ENCODE measurements at places on chromosomes 5 and 9.
A peak's percentile ranks its signal among the peaks of the same experiment; 100 is the strongest.

- no peak for DNase-seq
Observed at GRCh38 chr5:19917588-19918122, 70.3 kb downstream of the CDH18 start.

DNA sequence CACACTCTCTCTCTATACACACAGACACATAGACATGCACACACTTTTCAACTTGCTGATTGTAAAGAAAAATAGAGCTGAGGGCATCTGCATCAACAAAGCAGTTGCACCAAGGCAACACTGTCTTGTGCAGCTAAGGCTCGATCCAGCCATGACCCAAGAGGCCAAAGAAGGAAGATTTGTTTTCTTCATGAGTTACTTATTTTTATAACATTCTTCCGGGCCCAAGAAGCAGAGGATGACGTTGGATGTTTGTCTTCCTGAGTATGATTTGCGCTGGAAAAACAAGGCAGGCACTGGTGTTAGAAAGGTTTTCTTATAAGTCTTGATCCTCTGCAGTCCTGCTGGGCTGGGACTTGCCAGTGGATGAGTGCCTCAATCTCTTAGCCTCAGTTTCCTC lies 344.1 kb downstream of the ADAMTS6 start:
- DNase-seq, result no peak

GRCh38 chr9:93119953-93120845 lies 13.9 kb downstream of the NINJ1 start:
- DNase-seq, result no peak

DNA sequence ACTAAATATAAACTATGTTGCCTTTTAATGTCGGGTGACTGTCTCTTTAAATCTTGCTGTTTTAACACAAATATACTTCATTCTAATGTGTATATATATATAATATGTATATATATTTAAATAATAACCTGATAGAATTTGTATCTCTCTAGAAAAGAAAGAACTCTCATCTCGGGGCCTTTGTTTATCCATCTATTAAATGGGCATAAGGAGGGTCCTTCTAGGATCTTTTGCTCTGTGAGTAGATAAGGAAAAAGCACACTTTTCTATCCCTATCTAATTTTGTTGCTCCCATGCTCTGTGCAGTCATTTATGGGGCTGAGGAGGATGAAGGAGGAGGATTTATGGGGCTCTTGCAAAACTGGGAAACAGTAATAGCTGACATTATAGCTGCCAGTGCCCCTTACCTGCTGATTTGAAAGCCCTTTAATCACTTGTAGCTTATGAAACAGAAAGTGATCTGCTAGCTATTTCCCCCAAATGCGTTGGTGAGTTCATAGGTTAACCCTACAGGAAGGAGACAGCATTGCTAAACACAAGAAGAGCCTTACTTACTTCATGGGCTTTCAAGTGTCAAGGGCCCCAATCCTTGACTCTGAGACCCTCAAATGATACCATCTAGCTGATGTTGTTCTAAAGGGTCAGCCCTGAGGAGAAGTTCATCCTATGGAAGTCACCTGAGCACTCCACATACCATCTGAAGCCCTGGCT lies 5.8 kb upstream of the PPARGC1B start:
- DNase-seq, result no peak

DNA sequence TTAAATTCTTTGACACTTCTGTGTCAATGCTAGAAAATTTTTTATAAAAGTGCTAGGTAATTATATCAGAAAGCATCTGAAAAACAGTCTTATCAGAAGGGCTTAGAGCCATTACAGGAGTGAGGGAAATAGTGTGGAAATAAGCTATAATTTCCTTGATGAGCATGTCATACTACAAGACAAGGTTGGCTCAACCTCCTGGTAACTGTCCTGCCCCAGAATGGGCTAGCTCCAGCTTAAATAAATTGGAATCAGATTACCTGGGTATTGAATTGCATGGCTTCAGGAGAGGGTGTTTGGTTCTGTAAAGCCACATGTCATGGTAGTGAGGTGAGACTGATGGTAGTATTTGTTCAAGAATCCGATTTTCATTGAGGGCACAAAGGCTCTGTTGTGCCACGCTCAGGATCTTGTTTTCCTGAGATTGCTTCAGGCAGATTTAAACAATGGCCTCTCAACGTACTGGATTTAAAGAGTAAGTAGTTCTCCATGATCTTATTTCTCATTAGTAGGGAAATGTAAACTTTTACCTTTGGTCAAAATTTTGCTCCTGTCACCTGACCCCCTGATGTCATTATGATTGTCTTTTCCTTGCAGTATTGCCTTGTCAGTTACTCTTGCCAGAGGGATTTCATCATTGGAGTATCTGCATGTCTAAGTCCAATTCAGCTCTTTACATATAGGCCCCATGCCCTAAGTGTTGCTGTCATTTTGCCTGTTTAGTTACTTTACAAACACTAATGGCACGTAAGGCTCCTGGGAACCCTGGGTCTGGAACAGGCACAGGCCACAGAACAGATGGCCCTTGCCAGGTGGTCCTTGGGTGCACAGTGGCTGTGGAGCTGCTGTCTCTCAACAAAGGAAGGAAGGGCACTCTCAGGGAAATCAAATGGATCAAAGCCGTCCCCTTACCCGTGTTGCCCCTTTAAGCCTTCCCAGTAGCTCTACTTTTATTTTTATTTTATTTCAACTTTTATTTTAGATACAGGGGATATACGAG lies 21.3 kb downstream of the TRIO start:
- DNase-seq, result no peak

GRCh38 chr5:168066536-168067208 lies 224.8 kb upstream of the WWC1 start:
- no peak for DNase-seq

DNA sequence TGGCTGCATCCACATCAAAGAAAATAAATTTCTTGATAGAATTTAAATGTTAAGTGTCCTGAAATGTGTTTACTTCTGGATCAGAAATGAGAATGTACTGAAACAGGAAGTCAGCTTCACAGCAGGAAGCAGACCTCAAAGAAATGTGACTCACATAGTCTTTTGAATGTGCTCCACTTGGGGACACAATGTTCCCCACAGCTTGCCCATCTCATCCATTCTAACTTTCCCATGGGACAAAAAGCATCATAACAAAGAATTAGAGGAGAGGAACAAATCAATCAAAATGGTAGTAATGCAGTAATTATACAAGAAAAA lies 85.7 kb downstream of the GRAMD2B start:
- no peak for DNase-seq

GRCh38 chr5:28328681-28329080 lies 1290.3 kb upstream of the CDH9 start:
- DNase-seq, result no peak

DNA sequence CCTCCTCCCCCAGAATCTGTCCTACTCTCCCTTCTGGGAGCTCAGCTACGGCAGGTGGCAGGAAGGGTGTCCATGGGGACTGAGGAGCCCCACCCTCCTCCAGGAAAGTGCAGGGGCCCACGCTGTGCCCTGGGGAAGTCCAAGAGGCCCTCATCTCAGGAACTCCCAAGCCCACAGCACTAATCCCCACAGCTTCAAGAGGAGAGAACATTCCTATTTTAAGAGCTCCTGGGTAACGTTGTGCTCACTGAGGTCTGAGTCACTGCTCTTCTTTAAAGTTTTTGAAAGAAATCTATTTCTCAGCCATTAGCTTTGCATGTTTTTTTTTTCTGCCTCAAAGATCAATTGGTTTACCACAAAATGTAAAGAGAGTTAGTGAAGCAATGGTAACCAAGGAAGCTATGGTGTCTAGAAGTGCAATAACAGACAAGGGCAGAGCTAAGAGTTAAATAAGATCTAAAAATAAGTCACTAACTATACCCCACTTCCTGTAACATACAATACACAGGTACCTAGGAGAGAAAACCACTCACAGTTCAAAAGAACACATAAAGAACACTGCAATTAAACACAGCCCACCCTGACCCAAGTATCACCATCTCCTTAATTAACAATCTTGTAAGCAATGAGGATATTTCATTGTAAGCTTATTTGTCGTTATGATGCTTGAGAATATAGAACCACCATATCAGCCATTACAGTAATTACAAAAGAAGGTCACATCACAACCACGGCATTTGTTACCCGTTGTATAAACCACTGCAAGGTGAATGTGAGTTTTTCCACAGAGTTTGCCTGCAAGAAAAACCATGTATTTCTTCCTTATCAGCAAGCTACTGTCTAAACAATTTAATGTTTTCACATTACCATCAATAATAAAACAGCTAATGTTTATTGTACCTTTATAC lies 382.3 kb upstream of the SLC30A5 start:
- no peak for DNase-seq

DNA sequence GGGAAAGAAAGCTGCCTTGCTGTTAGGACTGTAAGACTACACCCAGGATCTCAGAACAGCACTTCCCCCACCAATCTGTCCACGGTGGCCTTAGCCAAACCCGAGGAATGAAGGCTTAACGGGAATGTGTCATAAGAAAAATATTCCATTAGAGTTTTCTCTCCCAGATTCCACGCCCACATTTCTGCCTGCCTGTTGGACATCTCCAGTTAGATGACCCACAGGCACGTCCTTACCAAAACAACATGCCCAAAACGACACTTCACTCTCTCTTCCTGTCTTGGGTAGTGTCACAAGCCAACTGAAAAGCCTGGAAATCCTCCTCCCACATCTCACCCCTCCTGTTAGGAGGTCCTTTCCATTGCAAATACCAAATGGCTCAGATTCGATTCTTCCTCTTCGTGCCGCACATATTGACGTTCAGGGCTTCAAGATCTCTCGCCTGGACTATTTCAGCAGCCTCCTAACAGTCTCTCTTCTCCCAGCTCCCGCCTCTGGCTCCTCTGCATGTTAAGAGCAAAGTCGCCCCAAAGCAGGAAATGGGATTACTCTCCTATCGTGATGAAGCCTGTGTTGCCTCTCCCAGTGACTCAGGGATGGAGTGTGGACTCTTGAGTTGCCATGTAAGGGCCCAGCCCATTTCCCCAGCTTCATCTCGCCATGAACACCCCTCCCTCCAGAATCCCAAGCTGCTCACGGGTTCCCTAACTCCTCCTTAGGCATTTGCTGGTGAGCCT lies 159.3 kb downstream of the NR3C1 start:
- no peak for DNase-seq

DNA sequence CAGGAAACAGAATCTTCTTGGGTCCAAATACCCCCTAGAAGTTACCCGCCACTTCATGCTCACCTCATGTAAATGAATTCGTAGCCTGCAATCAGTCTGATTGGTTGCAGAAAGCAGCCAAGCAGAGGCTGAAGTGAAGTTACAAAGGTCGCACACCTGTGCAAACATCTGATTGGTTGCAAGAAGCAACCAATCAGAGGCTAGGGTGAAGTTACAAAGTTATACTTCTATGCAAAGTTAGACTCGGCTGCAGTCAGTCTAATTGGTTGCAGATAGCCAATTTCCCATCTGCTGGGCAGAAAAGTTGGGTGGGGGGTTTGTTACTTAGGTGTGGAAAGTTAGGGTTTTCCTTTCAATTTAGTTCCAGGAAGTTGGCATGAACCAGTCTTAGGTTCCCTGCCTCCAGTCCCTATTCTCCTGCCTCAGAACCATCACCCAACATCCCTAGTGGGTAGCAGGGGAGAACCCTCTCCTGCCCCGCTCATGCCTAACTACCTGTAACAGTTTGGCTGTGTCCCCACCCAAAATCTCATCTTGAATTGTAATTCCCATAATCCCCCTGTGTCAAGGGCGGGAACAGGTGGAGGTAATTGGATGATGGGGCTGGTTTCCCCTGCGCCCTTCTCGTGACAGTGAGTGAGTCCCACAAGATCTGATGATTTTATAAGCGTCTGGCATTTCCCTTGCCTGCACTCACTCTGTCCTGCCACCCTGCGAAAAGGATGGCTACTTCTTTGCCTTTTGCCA lies 1.2 kb upstream of the RUSC2 start:
- DNase-seq, result no peak

GRCh38 chr9:115022760-115023434 lies 92.5 kb upstream of the TNFSF8 start:
- no peak for DNase-seq

- no peak for DNase-seq
Observed at GRCh38 chr5:148443241-148443640, 59.5 kb downstream of the FBXO38 start.

GRCh38 chr5:55037046-55037771 lies 13.2 kb downstream of the GZMK start:
- DNase-seq, result no peak

DNA sequence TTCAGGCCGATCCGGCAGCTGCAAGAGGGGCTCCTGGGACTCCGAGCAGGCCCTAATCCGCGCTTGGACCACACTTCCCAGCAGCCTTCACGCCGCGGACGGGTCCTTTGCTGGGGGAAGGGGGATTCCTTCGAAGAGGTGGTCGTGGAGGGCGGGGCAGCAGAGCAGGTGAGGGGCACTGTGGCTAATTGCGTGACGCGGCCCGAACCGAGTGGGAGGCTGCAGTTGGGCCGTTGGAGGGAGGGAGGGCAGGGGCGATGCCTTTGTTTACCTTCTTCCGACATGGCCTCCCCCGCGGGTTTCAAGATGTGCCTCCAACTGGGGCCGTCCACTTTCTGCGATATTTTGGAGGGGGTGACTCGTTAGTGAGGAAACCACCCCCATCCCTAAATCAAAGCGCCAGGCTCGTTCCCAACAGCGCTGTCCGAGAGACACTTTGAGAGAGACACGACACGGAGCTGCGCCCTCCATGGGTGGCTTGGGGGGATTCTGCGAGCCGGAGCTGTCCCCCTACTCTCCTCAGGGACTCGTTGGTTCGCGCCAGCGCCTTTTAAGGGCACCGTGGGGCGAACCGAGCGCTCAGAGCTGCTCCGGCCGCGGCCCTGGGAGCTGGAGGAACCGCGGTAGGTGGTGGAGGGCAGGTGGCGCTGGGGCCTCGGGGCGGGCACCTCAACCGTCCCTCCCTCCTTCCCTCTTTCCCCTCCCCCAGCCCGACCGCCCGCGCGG lies at the start of gene FAM53C:
FAM53C (plus strand) TSS at position 582 of the 726 bp plus-strand sequence. CDS start 3,070 bp downstream, outside the sequence.
- peak; percentile 76 for DNase-seq

GRCh38 chr9:113468716-113469448 lies 5.4 kb downstream of the RGS3 start:
- no peak for DNase-seq

- DNase-seq, result peak; percentile 18
Observed at GRCh38 chr5:180718810-180719453, 20.9 kb downstream of the OR2Y1 start.

DNA sequence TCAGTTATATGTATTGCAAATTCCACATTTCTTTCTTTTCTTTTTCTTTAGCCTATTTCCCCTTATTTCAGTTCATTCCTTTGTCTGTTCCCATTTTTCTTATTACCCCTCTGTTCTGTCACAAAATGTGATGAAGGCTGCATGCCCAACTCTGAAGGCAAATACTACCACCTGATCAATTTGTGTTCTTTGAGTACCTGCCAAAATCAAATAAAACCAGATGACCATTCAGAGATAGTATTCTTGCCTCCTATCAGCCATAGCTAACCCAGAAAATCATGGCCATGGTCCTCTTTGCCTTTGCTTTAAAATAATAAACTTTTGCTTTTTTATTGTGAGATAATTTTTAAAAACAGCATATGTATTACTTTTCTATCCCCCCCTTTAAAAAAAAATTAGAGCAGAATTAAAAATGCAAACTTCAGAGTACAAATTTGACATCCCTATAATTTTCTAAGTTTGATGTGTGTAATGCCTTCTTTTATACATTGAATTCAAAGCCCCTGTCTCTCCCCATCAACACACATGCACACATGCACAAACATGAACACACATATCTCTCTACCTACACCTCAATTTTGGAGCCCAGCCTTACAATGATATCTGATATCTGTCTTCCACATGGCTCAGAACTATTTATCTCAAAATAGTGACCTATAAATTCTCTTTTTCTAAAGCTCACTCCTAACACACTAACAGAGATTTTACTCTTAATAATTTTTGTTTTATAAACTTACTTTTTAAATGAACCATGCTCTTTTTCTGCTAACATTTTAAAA lies 3.5 kb downstream of the RFESD start:
- DNase-seq, result no peak
